ENCODE measurements at places on chromosomes 13 and 19. TPM values are rescaled to one million over a fixed set of nuclear protein-coding genes. Genes with fewer than 3 reads are reported as not detected.

Gene CEACAM1
- 1.2 TPM for total RNA-seq

Gene C3
- total RNA-seq = 7.0 TPM

Gene OR7A5
- not detected for total RNA-seq

Gene CCDC70
- total RNA-seq = not detected

DNA sequence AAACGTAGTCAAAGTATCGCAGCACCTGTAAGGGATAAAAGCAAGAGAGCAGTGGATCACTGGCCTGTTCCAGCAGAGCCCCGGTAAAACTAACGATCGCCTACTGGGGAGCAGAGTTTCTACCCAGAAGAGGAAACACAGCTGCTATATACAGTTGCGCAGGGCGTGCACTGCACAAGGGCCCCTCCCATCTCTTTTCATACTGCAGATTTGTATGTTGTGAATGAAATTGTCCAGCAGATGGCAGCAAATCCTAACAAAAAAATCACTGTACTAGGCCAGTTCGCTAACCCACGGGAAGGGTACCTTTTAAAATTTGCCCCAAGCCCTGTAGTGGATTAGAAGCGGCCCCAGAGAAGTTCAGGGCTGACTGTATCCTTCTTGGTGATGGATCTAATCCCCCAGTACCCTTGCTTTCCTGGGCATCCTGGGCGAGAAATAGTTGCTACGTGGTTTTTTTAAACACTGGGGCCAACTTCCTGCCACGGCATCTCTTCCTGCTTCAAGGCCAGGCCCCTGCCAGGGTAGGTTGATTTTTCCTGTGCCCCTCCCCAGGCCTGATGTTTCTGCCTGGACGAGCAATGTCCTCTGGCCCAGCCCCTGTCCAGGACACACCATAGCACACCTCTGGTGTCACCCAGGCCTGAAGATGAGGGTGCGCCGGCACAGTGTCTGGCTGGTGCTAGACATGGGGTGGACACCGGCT, 127.0 kb downstream of the IER2 start:
- DNase-seq = peak; percentile 80

GRCh38 chr19:36246006-36246481, 31.1 kb downstream of the ZNF146 start:
- DNase-seq = no peak

- DNase-seq = no peak
Measured at GRCh38 chr13:64332048-64332447, 2898.1 kb downstream of the PCDH9 start.

DNA sequence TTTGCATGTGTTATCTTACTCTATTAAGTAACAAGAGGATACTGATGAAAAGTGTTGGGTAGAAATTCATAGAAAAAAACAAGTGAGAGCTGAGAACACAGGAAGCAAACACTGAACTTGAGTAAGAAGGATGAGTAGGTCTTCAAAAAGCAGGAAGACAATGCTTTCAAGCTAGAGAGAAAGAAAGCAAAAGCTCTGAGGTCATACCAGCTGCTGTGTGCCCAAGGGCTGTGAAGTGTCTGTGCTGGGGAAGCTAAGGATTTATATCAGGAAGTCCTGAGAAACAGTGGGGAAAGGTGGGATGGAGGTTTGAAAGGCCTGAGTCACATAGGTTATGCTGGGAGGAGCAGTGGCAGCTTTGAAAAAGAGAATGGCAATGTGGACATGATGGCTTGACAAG, 145.5 kb upstream of the MAB21L1 start:
- DNase-seq = no peak

DNA sequence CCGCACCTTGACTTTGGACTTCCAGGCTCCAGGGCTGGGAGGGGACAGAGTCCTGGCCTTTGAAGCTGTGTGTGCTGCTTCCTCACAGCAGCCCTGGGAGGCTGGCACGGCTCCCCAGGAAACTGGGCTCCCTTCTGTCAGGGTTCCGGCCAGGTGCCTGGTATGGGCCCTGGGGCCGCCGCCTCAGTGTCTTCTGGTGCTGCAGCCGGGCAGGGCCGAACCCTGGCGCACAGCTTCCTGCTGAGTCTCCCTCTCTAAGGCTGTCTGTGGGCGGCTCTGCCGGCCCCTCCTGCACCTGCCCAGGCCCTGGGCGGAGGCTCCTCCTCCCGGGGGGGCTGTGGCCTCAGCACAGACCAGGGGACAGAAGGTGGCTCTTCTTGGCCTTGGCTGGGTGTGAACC, 32.4 kb downstream of the GPX4 start:
- DNase-seq = no peak

GRCh38 chr19:30684613-30685012, 312.4 kb downstream of the ZNF536 start:
- no peak for DNase-seq

Data from HCT116 (cell line).